Posterior vena cava (tissue), 2 donors: ENCODE measurements at places on chromosomes 5 and 9. TPM values are rescaled to one million over a fixed set of nuclear protein-coding genes. Genes with fewer than 3 reads are reported as not detected.
A peak's percentile ranks its signal among the peaks of the same experiment; 100 is the strongest.

The SSNA1 gene
- total RNA-seq, result 44.6 TPM

The SLC34A3 gene
- not detected for total RNA-seq

DNA sequence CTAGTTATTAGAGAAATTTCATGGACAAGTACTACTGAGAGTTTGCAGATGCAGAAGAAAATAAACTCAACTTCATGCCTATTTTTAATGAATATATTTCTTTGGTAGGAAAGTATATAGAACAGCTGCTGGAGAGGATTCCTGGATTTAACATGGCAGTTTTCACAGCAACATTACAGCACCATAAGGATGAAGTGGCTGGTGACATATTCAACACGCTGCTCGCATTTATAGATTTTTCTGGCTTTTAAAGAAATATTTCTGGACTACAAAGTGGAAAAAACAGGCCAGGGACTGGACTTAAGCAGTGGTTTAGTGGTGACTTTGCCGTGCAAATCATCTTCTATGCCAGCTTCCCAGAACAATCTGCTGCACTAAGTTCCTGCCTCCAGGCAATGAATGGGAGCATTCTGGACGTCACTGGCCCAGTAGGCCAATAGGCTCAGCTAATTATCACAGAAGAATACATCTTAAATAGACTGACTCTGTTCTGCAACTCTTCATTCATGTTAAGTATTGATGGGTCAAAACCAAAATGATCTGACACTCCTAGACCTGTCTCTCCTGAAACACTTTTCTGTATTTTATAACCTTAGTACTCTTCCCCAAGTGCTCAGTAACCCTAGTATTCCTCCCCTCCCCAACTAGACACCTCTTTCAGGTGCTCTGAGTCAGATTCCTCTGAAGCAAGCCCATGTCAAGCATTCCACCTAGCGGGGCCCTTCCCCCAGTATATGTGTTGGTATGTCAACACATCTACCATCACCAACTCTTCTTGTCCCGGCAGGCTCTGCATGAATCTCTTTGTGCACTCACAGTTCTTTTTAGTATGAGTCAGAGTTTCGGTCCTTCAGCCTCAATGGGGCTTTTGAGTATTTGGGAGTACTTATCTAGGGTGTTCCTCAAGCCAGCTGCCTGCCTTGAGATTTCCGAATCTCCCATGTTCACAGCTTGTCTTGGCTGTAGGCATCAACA, 625.5 kb downstream of the CHSY3 start:
- DNase-seq, result no peak

- DNase-seq, result no peak
Measured at GRCh38 chr5:142871363-142872193, 101.4 kb downstream of the ARHGAP26 start.

DNA sequence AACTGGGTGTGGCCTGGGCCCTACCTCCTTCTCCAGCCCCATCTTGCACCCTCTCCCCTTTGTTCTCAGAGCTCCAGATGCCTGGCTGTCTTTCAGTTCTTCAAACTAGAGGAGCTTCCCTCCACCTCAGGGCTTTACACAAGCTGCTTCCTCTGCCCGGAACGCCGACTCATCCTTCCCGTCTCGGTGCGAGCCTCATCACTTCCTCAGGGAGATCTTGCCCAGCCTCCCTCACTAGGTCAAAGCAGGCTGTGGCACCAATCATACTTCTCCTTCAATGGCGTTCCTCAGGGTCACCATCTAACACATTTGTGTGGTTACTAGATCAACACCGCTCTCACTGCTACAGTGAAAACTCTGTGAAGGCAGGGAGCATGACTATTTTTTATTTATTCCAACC, 56.2 kb upstream of the ZSWIM6 start:
- peak; percentile 92 for DNase-seq

DNA sequence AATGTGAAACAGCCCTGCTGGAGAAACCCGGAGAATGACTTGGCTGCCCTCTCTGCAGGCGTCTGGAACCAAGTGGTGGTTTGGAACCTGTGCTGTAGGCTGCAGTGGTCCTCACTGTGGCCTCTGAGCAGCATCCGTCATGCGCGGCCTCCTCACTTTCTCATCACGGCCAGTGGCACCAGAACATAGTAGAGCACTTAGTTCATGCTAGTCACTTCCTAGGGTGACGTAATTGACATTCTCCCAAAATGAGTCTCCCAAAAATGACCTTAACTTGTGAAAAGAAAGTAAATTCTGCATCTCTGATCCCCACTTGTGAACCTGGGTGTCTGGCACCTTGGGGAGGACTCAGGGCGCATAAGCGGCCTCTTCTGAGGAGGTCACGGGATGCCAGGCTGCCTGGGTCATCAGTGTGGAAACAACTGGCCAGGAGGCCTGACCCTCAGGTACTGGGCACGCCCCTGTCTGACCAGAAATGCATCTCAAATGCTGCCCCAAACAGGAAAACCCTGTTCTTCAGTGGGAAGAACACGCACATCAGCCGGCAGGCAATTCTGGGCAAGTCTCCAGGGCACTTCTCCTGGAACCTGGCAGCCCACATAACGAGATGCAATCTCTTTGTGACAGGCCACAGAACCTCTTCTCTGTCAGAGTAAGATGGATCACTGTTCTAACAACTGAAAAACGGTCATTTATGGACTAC, 36.6 kb upstream of the SPTLC1 start:
- DNase-seq, result peak; percentile 70

The GARIN3 gene
- not detected for total RNA-seq

DNA sequence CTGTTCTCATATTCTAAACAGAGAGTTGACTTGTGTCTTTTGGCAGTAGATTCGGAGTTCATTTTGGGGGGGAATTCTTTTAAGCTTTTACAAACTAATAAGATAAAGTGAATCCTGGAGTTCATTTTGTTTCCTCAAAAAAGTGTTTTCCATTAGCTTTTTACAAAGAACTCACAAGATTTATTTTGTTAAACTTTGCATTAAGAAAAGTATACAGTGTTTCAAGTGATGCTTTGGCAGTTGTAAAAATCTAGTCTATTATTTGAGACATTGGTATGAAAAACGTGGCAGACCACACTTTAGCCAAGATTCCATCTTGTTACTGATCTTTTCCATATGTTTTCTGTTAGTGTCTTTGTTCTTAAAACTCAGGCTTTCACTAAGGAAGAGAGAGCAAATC, 1.2 kb upstream of the OMD start:
- no peak for DNase-seq
